ENCODE measurements at places on chromosomes 12 and 14.
A peak's percentile ranks its signal among the peaks of the same experiment; 100 is the strongest.

DNA sequence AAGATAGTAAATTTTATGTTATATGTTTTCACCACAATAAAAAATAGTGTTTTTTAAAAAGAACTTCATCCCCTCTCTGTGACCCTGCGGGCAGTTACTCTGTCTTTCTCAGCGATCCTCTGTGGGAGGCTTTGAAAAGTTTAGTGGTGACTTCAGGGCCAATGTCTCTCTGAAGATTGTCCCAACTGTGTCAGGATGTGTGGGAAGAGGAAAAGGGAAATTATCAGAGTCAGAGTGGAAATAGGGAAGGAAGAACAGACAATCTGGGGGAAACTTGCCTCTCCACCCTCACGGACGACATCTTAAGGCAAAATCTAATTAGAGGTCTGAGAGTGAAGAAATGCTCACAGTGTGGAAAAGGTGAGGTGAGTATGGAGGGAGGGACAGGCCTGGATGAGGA is 3.5 kb upstream of the OR10P1 start:
- H3K4me1 ChIP-seq: peaks cover 21% of the 10 kb centered on the region
- H3K27ac ChIP-seq: no peak overlapping the region
- H3K27me3 ChIP-seq: peaks cover 19% of the 10 kb centered on the region
- no peak overlapping the region for H3K4me3 ChIP-seq
- no peaks in the 10 kb centered on the region for H3K36me3 ChIP-seq

DNA sequence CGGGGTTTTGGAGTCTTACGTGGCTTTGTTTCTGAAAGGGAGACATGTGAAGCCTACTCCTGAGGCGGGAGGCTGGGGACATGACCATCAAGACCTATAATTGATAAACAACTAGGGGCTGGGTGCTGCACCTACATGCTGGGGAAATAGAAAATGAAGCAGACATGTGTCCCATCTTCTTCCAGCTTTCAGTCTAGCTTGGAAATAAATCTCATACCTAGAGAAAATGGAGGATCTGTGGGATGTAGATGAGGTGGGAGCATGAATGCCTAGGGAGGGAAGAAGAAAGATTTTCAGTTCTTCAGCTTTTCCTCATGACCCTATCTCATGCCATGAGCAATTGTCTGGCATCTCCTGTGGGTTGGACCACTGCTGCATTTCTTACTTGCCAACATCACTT is 22.1 kb downstream of the EMP1 start:
- peaks cover 27% of the 10 kb centered on the region for H3K27me3 ChIP-seq
- H3K4me1 ChIP-seq: peaks cover 3% of the 10 kb centered on the region
- H3K36me3 ChIP-seq: no peaks in the 10 kb centered on the region
- DNase-seq: no peak
- no peak overlapping the region for H3K27ac ChIP-seq

GRCh38 chr12:111322336-111323250 is 46.3 kb downstream of the PHETA1 start:
- H3K27ac ChIP-seq: no peak overlapping the region
- no peaks in the 10 kb centered on the region for H3K27me3 ChIP-seq
- no peaks in the 10 kb centered on the region for H3K36me3 ChIP-seq

DNA sequence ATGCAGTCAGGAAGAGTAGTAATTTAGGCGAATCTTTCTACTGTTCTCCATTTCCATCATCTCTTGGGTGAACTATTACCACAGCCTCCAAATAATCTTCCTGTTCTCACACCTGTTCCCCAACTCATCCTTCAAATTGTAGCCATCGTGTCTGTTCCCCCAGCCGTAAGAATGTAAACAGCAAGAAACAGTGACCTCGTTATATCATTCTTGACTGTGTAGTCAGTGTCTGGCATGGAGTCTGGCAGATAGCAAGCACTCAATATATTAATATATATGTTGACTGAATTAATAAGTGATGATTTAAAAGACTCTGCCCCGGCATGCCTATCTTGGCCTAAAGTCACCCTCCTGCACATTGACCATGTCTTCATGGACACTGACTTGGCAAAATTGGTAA is 20.3 kb downstream of the PDE6H start:
- peaks cover 6% of the 10 kb centered on the region for H3K27me3 ChIP-seq
- no peak overlapping the region for H3K4me3 ChIP-seq
- H3K4me1 ChIP-seq: peaks cover 33% of the 10 kb centered on the region
- peaks cover 7% of the 10 kb centered on the region for H3K36me3 ChIP-seq
- H3K27ac ChIP-seq: no peak overlapping the region

DNA sequence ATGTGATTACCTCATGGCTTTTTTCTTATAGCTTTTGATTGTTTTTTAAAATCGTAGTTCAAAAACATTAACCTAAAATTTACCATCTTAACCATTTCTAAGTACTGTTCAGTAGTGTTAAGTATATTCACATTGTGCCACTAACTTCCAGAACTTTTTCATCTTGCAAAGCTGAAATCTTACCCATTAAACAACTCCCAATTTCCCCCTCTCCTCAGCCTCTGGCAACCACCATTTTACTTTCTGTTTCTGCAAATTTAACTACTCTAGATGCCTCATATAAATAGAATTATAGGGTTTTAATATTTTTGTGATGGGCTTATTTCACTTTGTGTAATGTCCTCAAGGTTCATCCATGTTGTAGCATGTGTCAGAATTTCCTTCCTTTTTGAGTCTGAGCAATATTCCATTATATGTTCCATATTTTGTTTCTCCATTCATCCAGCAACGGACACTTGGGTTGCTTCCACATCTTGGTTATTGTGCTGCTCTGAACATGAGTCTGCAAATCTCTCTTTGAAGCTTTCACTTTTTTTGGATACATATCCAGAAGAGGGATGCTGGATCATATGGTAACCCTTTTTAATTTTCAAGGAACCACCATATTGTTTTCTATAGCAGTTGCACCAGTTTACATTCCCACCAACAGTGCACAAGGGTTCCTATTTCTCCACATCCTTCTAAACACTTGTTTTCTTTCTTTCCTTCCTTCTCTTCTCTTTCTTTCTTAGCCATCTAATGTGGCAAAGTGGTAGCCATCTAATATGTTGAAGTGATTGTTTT is 5.0 kb downstream of the HIF1A start:
- H3K27ac ChIP-seq: peak overlapping the region; percentile 9
- H3K4me1 ChIP-seq: peaks cover 70% of the 10 kb centered on the region
- H3K27me3 ChIP-seq: no peaks in the 10 kb centered on the region
- no peak for DNase-seq
- H3K36me3 ChIP-seq: peaks cover 47% of the 10 kb centered on the region

- H3K36me3 ChIP-seq: no peaks in the 10 kb centered on the region
- H3K4me3 ChIP-seq: no peak overlapping the region
- DNase-seq: no peak
- peaks cover 6% of the 10 kb centered on the region for H3K4me1 ChIP-seq
- H3K27me3 ChIP-seq: peaks cover 4% of the 10 kb centered on the region
These were observed 80.6 kb upstream of the GTF2A1 start for GRCh38 chr14:81301371-81301770.

- H3K36me3 ChIP-seq: no peaks in the 10 kb centered on the region
- H3K27me3 ChIP-seq: peaks cover 18% of the 10 kb centered on the region
- H3K4me1 ChIP-seq: no peaks in the 10 kb centered on the region
- H3K27ac ChIP-seq: no peak overlapping the region
- no peak for DNase-seq
These were observed 4.6 kb downstream of the TCL1B start for GRCh38 chr14:95690815-95691214.

- H3K4me1 ChIP-seq: peaks cover 34% of the 10 kb centered on the region
- no peaks in the 10 kb centered on the region for H3K36me3 ChIP-seq
- peaks cover 23% of the 10 kb centered on the region for H3K27me3 ChIP-seq
- peak overlapping the region; percentile 73 for H3K27ac ChIP-seq
These were observed 1.2 kb downstream of the CDK2AP1 start for GRCh38 chr12:123270214-123271000.

GRCh38 chr14:97301931-97302559 is 504.9 kb downstream of the VRK1 start:
- H3K36me3 ChIP-seq: no peaks in the 10 kb centered on the region
- no peak overlapping the region for H3K4me3 ChIP-seq
- peaks cover 20% of the 10 kb centered on the region for H3K27me3 ChIP-seq
- peaks cover 42% of the 10 kb centered on the region for H3K4me1 ChIP-seq

- no peak overlapping the region for H3K27ac ChIP-seq
- H3K4me1 ChIP-seq: no peaks in the 10 kb centered on the region
- H3K4me3 ChIP-seq: no peak overlapping the region
- H3K27me3 ChIP-seq: peaks cover 7% of the 10 kb centered on the region
These were observed 83.4 kb downstream of the RTN1 start for GRCh38 chr14:59787045-59787674.

DNA sequence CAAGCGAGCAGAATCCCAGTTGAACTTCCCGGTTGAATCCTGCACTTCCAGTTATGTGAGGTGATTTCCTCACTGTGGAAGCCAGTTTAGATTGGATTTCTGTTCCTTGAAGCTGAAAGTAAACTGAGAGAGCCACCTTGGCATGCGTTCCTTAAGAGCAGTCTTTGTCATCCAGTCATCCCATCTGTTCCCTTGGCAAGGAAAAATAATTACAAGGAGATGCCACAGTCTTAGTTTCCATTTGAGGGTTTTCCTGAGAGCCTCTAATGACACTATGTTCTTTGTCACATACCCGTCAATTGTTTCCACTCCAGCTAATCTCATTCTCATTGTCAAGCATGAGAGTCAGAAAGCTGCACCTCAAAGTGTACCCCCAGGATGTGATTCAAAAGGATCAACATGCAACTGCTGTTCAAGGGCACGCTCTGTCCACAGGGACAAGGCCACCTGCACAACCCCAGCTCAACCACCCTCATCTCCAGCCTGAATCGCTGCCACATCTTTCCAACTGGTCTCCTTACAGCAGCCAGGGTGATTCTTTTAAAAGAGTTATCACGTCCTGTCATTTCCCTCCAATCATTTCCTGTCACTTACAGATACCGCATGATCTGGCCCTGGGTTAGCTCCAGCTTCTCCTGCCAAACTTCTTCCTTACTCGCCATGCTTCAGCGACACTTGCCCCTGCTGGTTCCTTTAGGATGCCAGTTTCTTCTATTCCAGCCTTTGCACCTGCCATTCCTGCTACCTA is 18.0 kb upstream of the TCP11L2 start:
- H3K4me1 ChIP-seq: peaks cover 8% of the 10 kb centered on the region
- DNase-seq: no peak
- H3K36me3 ChIP-seq: peaks cover 2% of the 10 kb centered on the region

DNA sequence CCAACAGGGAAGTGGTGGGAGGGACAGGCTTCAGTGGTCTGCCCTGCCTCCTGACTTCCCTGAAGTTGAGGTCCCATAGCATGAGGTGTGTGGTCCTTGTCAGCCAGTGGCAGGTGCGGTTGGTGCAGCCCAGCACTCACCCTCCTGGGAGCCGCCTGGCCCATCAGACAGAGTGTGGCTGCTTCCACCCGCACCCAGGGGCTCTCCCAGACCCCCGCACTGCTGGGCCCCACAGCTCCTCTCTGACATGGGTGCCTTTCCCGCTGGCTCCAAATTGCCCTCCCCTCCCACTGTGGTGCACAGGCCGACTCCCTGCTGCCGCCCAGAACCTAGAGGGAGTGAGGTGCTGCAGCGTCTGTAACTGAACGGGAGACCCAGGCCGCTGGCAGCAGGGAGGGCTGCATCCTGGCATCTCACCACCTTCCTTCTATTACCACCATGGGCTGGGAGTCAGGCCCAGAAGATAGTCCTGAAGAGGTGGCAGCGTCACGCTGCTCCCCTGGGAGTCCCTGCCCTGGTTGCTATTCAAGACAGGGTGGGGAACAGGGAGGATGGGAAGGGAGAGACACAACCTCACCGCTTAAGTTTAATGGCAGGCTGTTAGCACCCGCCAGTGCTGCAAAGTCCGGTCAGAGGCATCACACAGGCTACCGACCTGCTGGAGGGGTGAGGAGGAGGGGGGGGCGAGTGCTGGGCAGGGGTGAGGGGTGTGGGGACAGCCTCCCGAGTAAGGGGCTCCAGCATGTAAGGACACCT is 180.6 kb upstream of the PRMT8 start:
- no peak overlapping the region for H3K4me3 ChIP-seq
- no peak for DNase-seq
- peaks cover 4% of the 10 kb centered on the region for H3K27me3 ChIP-seq
- no peaks in the 10 kb centered on the region for H3K36me3 ChIP-seq
- no peaks in the 10 kb centered on the region for H3K4me1 ChIP-seq

DNA sequence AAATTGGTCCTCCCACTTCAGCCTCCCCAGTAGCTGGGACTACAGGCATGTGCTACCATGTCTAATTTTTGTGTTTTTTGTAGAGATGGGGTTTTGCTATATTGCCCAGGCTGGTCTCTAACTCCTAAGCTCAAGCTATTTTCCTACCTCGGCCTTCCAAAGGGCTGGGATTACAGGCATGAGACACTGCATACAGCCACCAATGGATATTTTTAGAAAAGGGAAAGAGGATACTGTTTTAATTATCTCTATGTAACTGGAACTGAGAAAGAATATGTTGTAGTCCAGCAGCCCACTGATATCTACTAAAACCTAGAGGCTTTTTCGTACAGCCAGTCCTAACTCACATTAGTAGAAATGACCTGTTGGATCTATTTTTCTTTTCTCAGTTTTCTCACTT is 6.2 kb downstream of the TMPRSS12 start:
- H3K4me3 ChIP-seq: no peak overlapping the region
- no peaks in the 10 kb centered on the region for H3K4me1 ChIP-seq
- H3K36me3 ChIP-seq: no peaks in the 10 kb centered on the region
- DNase-seq: no peak
- H3K27ac ChIP-seq: no peak overlapping the region

GRCh38 chr14:101247842-101248725 is 313.2 kb upstream of the DIO3 start:
- peaks cover 11% of the 10 kb centered on the region for H3K4me1 ChIP-seq
- no peaks in the 10 kb centered on the region for H3K36me3 ChIP-seq
- no peak overlapping the region for H3K4me3 ChIP-seq
- DNase-seq: no peak

GRCh38 chr12:31227401-31227981 is 98.5 kb downstream of the SINHCAF start:
- H3K4me1 ChIP-seq: no peaks in the 10 kb centered on the region
- H3K36me3 ChIP-seq: no peaks in the 10 kb centered on the region
- H3K4me3 ChIP-seq: no peak overlapping the region
- H3K27ac ChIP-seq: no peak overlapping the region
- no peak for DNase-seq

GRCh38 chr12:54624315-54625279 is 10.1 kb downstream of the LACRT start:
- H3K4me3 ChIP-seq: no peak overlapping the region
- no peak for DNase-seq
- no peaks in the 10 kb centered on the region for H3K4me1 ChIP-seq

GRCh38 chr14:54453252-54453651 is 12.1 kb upstream of the CNIH1 start:
- H3K27ac ChIP-seq: no peak overlapping the region
- H3K36me3 ChIP-seq: no peaks in the 10 kb centered on the region
- no peaks in the 10 kb centered on the region for H3K4me1 ChIP-seq
- H3K4me3 ChIP-seq: no peak overlapping the region
- H3K27me3 ChIP-seq: peaks cover 7% of the 10 kb centered on the region

- H3K27me3 ChIP-seq: peaks cover 52% of the 10 kb centered on the region
- no peak overlapping the region for H3K4me3 ChIP-seq
These were observed 21.1 kb downstream of the IRF2BPL start for GRCh38 chr14:77007183-77007974.

GRCh38 chr12:130031571-130032189 is 127.9 kb upstream of the TMEM132D start:
- H3K27ac ChIP-seq: no peak overlapping the region
- no peak overlapping the region for H3K4me3 ChIP-seq
- H3K36me3 ChIP-seq: no peaks in the 10 kb centered on the region
- H3K27me3 ChIP-seq: no peaks in the 10 kb centered on the region
- peak; percentile 73 for DNase-seq
- no peaks in the 10 kb centered on the region for H3K4me1 ChIP-seq

GRCh38 chr14:68603533-68604360 is 189.1 kb downstream of the ZFP36L1 start:
- H3K36me3 ChIP-seq: no peaks in the 10 kb centered on the region
- peaks cover 15% of the 10 kb centered on the region for H3K4me1 ChIP-seq
- no peak for DNase-seq
- no peak overlapping the region for H3K27ac ChIP-seq

GRCh38 chr14:50569714-50570274 is 9.8 kb downstream of the ATL1 start:
- no peak for DNase-seq
- no peak overlapping the region for H3K4me3 ChIP-seq
- H3K4me1 ChIP-seq: no peaks in the 10 kb centered on the region
- no peak overlapping the region for H3K27ac ChIP-seq

All from activated naive CD4-positive, alpha-beta T cell treated with anti-CD3 and anti-CD28 coated beads, Interleukin-2, amount 10 ng/mL, durations not matched to agents 7 days and 5 days (primary cell).